ENCODE measurements at places on chromosomes 7 and 10. TPM values are rescaled to one million over a fixed set of nuclear protein-coding genes. Genes with fewer than 3 reads are reported as not detected.

Gene DGKI
- total RNA-seq: 1.2 TPM

Gene PTPRZ1
- total RNA-seq: 8.1 TPM

Gene GTPBP10
- 11.0 TPM for total RNA-seq

Gene SFTPD
- total RNA-seq: not detected

Gene ABCB4
- 0.49 TPM for total RNA-seq

Gene TMEM196
- not detected for total RNA-seq

Gene C10orf95
- not detected for total RNA-seq

Gene CYP3A7
- total RNA-seq: not detected

Gene PTER
- total RNA-seq: 7.4 TPM

Gene HOXA1
- 0.74 TPM for total RNA-seq

Gene SFMBT2
- total RNA-seq: 12.5 TPM

Gene GIMAP1
- 5.2 TPM for total RNA-seq

Gene CABCOCO1
- not detected for total RNA-seq

Gene GIMAP7
- 16.0 TPM for total RNA-seq

Gene ARMC10
- 36.6 TPM for total RNA-seq

Gene ZNF488
- total RNA-seq: not detected

Gene PRXL2A
- total RNA-seq: 62.4 TPM

Gene CUTC
- total RNA-seq: 18.2 TPM

Gene CNNM1
- total RNA-seq: 2.5 TPM

Gene AKR1C2
- 104 TPM for total RNA-seq

Gene MYH16
- not detected for total RNA-seq

Gene HMX3
- not detected for total RNA-seq

Gene MBL2
- total RNA-seq: not detected

Gene BPGM
- 9.1 TPM for total RNA-seq

Gene DYNC1I1
- total RNA-seq: 12.0 TPM

Gene FOXI2
- total RNA-seq: 0.25 TPM

Gene CRTAC1
- 2.5 TPM for total RNA-seq

Gene NCAPG2
- 9.6 TPM for total RNA-seq

Gene ENTPD1
- 17.7 TPM for total RNA-seq

Gene AKR1C3
- 45.4 TPM for total RNA-seq

Gene PRKCQ
- 3.7 TPM for total RNA-seq

Gene CCDC172
- not detected for total RNA-seq

Gene EIF4H
- total RNA-seq: 139 TPM

Gene PLEKHS1
- not detected for total RNA-seq

Gene ZC3HAV1L
- total RNA-seq: 55.7 TPM

Gene FAM13C
- 12.8 TPM for total RNA-seq

Gene NODAL
- not detected for total RNA-seq

Gene MEIG1
- not detected for total RNA-seq

Gene ANK3
- total RNA-seq: 65.3 TPM

Gene FAM25G
- total RNA-seq: not detected

Gene WNT8B
- total RNA-seq: not detected

Gene OPN1SW
- total RNA-seq: not detected

Gene ZNF117
- 18.2 TPM for total RNA-seq

Gene UCMA
- not detected for total RNA-seq
